ENCODE measurements at places on chromosomes 6 and 20.

- DNase-seq: peak; percentile 55
Measured at GRCh38 chr6:21648475-21649050, 55.0 kb downstream of the SOX4 start.

DNA sequence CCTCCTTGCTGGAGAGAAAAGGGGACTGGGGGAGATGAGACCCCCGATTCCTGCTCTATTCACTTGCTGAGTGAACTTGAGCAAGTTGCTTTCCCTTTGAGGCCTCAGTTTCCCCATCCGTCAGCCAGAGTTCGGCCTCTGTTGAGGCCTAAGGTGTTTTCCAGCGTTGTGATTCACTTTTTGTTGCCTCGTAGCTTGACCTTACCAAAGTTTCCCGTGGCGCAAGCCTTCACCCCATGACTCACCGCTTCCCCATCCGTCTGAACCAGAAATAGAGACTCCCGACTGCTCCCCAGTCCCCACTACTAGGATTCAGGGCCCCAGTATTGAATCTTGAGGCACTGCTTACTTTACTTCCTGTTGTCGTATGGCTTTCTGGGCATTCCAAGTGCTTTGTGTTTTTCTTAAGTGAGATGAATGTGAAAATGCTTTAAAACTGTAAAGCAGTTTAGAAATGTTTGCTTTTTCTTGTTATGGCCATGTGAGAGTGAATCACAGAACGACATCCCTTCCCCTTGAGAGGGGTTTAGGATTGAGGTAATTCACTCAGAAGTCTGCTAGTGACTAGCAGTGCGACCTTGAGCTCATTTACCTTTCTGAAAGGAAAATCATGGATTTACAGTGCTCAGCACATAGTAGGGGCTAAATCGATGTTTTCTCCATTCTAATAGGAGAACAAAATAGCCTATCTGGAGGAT is 1.2 kb downstream of the CHMP4B start:
- DNase-seq: no peak

DNA sequence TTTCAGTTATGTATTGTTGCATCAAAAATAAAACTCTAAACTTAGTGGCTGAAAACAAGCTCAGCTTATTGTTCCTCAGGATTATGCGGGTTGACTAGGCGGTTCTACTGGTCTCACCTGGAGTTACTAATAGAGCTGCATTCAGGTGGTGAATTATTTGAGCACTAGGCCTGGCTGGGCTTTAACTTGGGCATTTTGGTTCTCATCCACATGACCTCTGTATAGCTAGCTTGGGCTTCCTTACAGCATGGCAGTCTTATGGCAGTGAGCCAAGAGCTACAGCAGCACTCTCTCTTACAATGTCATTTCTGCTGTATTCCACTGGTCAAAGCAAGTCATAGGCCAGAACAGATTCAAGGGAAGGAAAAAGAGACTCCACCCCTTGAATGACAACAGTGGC is 1.6 kb downstream of the PGBD1 start:
- DNase-seq: no peak

- no peak for DNase-seq
Measured at GRCh38 chr20:40279390-40279789, 409.6 kb downstream of the MAFB start.

DNA sequence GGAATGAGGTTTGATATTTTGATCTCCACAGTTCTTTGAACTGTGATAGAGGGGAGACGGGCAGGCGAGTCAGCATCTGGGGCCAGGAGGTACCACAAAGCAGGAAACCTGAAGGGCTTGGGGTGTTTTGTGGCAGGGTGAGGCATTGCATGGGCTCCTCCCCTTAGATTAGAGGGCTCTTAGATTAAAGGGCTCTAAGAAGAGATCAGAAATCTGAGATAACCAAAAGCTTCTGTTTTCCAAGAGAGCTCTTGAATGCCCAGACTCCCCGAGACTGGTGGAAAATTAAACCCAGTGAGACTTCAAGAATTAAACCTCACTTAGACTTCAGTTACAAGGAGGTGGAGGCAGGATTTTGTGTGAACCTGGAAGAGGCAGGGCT is 2.4 kb upstream of the GPX5 start:
- DNase-seq: no peak

DNA sequence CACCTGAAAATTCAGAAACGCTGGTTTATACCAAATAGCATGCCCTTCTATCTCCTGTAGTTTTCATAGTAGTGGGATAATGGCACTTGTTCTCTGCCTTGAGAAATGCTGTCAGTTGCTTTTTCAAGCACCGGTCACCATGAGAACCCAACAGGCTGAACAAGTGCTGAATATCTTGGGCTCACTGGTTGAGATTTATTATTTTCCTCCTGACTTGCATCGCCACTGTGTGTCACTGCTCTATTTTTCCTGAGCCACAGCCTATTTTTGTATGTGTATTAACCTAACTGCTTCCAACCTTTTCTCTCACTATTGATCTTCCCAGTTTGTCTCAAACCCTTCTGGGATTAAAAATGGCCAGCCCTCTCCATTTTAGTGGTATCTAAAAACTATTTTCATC is 71.9 kb downstream of the OPN5 start:
- no peak for DNase-seq

DNA sequence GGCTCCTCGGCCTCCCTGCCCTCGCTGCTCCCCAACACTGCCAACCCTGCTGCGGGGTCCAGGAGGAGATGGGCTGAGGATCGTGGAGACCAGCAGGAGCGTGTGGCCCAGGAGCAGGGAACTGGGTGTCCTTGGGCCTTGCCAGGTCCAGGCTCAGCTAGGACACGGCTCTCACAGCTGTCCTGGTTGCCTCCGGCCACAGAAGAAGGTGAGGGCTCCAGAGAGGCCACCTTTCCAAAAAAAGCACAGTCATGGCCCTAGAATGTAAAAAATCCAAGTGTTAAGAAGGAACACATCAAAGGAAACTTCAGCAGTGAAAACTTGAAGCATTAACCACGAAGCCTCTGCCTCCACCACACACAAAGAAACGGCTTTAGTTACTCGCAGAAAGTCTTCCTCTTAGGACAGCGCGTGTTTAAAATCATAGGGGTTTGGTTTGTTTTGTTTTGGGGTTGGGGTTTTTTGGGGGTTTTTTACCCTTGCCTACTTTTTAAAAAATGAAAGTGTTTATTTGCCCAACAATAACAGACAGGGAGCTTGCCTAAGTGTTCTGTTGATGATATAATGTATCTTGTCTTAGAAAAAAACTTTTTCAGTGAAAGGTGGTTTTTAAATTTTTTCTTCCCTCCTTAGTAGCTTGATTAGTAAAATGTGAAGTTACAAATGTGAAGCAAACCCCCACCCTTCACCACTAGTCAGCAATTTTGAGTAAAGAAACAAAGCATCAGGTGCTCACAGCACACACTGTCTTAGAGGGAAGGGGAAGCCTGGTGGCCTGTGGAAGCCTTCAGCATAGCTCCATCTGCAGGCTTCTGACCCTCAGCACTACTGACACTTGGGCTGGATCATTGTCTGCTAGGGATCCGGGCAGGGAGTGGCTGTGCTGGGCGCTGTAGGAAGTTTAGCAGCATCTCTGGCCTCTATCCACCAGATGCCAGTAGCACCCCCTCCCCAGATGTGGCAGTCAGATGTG is 60.0 kb downstream of the PTPN1 start:
- DNase-seq: no peak

DNA sequence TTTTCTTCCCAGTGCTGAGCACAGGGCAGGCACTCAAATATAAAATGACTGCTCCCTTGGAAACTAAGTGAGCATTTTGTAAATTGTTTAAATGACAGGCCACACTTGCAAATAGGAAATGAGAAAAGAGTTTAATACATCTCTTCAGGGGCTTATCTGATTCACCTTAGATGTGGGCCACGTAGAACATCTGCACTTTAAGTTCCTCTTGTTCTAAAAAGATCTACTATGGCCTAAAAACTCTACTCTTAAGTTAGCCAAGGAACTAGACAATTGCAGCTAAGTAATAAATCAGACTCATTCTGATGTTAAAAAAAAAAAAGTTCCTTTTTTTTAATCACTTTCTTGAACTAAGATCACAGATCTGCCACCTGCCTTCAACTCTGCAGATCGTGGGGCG is 126.3 kb downstream of the KIF16B start:
- DNase-seq: no peak

DNA sequence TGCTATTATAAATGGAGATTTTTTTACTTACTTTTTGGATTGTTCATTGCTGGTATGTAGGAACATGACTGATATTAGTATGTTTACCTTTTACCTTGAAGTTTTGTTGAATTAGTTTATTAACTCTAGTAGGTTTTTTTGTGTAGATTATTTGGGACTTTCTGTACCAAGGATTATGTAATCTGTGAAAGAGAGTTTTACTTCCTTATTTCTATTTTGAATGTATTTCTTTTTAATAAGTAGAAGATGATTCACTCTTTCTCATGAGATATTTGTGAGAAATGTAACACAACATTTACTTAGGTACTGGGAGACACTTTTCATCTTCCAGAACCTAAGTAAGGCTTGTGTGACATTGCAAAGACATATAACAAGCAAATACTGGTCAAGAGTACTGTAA is 473.9 kb upstream of the HS3ST5 start:
- no peak for DNase-seq

DNA sequence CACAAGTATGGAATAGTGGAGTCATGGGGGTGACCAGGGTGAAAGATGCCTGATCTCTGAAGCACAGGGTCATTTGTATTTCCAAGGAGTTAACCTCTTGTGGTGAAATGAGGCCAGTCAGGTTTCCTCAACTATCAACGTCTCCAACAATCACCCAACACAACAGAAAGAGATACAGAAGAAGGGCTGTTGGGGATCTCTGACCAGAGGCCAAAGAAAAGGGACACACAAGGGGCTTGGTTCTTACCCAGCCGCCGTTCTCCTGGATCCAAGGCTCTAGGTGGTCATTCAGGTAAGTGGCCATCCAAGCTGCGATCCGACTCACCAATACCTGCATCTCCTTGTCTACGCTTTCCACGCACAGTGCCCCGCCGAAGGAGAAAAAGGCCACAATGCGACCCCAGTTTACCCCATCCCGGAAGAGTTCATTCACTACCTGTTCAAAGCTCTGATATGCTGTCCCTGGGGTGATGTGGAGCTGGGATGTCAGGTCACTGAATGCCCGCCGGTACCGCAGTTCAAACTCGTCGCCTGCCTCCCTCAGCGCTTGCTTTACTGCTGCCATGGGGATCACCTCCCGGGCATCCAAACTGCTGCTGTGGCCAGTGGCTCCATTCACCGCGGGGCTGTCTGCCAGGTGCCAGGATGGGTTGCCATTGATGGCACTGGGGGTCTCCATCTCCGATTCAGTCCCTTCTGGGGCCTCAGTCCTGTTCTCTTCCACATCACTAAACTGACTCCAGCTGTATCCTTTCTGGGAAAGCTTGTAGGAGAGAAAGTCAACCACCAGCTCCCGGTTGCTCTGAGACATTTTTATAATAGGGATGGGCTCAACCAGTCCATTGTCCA is 1.0 kb downstream of the BCL2L1 start:
- DNase-seq: no peak

DNA sequence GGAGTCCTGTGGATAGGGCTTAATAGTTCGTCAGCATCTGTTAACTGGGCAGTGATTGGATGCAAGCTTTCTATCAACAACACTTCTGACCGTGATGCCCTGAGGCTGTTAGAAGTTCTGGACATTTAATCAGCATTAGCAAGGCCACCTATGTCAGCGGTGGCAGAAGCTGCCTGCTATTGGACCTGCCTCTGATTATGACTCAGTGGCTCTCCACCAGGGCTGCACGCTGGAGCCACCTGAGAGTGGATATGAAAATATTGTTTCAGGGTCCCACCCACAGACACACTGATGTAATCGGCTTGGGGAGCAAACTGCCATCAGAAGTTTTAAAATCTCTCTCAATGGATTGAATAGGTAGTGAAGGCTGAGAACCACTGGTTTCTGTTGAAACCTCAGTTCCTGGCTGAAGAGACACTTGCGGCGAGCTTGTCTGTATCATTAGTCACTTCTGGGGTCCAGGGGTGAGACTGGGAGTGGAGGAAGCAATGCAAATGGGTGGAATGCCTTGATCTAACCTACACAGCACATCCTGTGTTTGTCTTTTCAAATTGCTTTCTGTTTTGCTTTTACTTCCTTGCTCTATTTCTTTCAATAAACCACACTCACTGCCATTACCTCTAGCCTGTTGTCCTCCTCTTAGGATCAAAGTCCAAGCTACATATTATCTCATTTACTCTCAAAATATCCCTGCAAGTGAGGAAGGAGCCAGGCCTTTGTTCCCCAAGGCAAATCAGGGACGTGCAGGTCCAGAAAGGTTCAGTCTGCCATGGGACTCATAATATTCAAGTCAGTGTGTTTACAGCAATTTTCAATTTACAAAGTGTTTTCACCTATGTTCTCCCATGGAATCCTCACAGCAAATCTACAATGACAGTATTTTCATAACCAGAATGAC is 4.2 kb downstream of the CLIC5 start:
- peak; percentile 38 for DNase-seq

- no peak for DNase-seq
Measured at GRCh38 chr6:127092466-127092865, 26.0 kb upstream of the RSPO3 start.

DNA sequence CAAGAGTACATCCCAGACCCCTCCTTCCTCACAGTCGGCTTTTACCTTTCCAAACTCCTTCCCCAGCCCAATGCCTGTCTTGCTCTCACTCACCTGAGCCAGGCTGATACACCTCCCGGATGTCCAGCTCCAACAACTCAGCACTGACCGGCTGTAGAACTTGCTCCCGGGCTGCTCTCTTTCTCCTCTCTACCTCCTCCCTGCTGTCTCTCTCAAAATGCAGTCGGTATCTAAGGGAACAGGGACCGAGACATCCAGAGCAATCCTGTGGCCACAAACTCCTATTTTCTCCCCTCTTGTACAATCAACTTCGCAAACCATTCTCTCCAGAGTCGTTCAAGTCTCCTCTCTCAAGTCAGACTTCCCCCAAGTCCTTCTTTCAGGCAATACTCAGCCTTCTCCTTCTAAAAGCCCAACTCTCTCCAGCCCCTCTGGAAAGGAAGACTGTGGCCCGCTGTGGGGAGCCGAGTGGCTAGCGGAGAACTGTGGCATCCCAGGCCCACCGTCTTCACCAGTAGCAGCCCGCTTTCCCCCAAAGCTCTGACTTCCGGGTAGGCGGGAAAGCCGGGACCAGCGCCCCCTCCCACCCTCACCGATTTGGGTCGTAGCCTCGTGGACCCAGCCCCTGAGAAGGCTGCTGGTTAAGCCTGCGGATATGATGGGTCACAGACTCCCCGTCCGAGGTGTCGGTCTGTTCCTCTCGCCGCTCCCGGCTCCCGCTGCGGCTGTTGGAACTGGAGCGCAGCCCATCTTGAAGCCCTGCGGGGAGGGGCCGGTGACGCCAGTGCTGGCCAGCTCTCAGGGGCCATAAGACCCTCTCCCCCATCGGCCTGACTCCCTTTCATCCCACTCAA is 1.1 kb downstream of the GNL1 start:
- DNase-seq: no peak

GRCh38 chr6:125200941-125201340 is 47.4 kb downstream of the TPD52L1 start:
- DNase-seq: no peak
